ENCODE measurements at places on chromosomes 1 and 21.

GRCh38 chr1:100360790-100361510 is 8.6 kb downstream of the CDC14A start:
- DNase-seq, result no peak

- DNase-seq, result no peak
Measured at GRCh38 chr1:33260439-33260838, 4.1 kb downstream of the ZNF362 start.

DNA sequence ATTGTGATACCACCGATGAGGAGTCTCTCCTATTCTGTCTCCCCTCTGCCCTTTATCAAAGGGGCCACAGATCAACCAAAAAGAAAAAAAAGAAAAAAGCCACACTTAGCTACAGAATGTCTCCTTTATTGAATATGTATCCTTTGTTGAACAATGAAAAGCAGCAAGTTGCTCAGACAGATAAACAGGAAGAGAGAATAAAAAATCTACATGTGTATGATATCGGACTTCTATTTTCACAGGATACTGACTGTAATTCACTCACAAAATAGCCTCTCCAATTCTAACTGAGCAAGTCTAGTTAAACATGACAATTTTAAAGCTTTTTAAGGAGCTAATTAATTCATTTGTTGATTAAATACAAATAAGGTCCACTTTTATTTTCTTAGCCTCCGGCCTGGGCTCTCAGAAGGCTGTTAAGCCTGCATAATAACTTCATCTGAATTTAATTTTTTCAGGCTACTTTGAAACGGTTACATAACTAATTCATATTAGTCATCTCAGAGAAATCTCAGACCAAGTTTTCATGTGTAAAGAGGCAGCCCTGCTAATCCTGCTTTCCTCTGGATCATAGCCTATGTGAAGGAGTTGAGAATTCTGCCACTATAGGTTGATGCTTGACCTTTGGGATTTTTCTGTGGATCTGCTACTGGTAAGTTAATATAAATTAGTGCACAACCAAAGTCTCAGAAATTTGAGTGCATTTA is 304.1 kb upstream of the NR5A2 start:
- DNase-seq, result no peak

GRCh38 chr1:7430691-7431090 is 340.4 kb upstream of the VAMP3 start:
- no peak for DNase-seq

GRCh38 chr1:164803366-164803765 is 244.4 kb downstream of the PBX1 start:
- no peak for DNase-seq

- no peak for DNase-seq
Measured at GRCh38 chr1:203776636-203777035, 11.7 kb downstream of the LAX1 start.

- DNase-seq, result peak; percentile 8
Measured at GRCh38 chr1:30085811-30086770, 637.3 kb downstream of the MATN1 start.

DNA sequence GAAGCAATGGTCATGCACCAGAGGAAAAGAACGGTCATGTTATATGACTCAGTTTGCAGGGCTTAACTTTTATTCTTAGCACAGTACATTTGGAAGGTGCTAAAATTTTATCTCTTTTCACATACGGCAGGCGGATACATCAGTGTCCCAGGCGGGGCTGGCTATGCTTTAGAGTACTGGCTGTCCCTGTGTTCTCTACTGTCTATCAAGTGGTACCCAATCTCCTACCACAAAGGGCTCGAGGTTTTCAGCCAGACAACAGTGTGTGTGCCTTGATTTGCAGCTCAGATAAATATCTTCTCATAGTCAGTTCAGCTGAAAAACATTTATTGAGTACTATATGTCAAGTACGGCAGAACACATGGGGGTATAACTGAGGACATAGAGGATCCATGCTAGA is 65.3 kb downstream of the URB2 start:
- DNase-seq, result no peak

DNA sequence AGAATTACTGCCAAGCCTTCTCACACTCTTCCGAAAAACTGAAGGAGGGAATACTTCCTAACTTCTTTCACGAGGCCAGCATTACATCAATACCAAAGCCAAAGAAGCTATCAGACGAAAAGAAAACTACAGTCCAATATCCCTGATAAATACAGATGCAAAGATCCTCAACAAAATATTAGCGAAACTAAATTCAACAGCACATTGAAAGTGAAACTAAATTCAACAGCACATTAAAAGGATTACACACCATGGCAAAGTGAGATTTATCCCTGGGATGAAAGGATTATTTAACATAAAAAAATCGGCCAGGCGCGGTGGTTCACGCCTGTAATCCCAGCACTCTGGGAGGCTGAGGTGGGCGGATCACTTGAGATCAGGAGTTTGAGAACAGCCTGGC is 176.8 kb downstream of the FAF1 start:
- DNase-seq, result no peak

- no peak for DNase-seq
Measured at GRCh38 chr1:167518331-167518700, at the start of gene CD247. TSS of gene CD247 (minus strand) at chr1:167518529. CDS start at chr1:167518465, 64 bp downstream.

- DNase-seq, result no peak
Measured at GRCh38 chr1:193677874-193678273, 491.5 kb upstream of the B3GALT2 start.

GRCh38 chr21:42702720-42703119 is 49.3 kb downstream of the PDE9A start:
- DNase-seq, result no peak

GRCh38 chr1:201156819-201157218 is 2.5 kb upstream of the TMEM9 start:
- no peak for DNase-seq

DNA sequence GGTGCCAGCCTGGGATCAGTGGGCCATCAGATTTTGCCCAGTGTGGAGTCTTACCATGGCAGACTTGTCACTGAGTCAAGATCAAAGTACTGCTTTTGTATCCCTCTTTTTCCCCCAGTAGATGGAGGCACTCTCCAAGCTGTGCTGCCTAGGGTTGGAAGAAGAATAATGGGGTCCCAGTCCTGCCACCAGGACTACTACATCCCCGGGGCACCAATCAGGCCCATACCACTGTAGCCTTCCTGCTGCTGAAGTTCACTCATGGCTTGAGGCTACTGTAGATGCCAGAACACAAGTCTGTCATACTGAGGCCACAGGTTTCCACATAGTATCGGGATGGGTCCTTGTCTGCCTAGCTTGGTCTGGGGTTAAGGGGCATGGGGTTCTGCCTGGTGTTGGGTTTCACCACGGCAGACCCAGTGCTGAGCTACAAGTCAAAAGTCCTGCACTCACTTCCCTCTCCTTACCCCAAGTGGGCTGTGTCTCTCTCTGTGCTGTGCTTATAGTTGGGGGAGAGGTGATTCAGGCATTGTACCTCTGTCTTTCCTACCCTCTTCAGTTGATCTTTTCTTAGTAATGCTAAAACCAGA is 53.4 kb downstream of the PKN2 start:
- DNase-seq, result no peak

GRCh38 chr1:9630331-9631111 is 21.0 kb upstream of the PIK3CD start:
- no peak for DNase-seq

DNA sequence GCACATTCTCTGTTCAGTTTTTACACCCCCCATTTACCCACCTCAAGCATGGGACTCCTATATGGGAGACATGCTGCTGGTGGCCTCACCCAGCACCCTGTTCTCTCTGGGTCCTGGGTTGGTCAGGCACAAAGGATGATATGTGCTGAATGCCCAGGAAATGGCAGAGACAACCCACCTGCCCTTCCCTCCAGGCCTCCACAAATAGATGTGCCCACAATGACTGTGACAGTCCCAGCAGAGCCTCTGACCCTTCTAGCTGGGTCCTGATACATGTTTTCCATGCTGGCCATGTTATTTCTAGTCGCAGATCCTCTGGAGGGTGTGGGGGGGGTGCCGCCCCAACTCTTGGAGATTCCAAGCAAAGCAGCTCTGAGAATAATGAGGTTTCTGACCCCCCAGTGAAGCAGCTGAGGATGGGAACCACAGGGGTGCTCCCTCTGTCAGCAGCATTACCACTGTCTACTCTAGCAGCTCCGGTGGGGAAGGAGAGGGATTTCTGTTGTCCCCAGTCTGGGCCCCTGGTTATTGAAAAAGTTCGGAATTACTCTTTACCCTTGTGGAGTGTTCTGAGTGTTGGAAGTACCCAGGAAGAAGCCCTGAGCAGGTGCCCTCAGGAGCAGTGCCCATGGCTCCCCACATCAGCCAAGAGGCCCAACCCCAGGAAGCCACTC is 1.2 kb upstream of the CCDC28B start:
- no peak for DNase-seq

DNA sequence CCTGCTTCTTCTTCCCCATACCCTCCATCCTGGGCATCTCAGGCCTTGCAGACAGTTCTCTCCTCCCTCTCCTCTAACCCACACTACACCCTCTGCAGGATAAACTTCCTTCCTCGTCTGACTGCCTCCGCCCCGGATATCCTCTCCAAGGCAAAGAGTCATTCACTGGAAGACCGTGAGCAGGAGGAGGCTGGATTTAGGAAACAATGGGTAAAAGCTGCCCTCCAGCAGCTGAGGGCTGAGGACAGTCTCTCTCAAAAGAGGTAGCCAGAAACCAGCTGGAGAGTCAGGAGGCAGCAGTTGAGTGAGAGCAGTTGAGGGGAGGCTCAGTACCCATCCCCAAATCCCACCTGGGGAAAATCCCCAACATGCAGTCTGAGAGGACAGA is 1.4 kb downstream of the CSRP1 start:
- no peak for DNase-seq
